ENCODE measurements at places on chromosomes 4 and X.

GRCh38 chr4:32219306-32220075 is 1499.3 kb downstream of the PCDH7 start:
- no peak for DNase-seq
- H3K4me1 ChIP-seq = no peaks in the 10 kb centered on the region
- H3K27me3 ChIP-seq = no peaks in the 10 kb centered on the region
- no peaks in the 10 kb centered on the region for H3K36me3 ChIP-seq

DNA sequence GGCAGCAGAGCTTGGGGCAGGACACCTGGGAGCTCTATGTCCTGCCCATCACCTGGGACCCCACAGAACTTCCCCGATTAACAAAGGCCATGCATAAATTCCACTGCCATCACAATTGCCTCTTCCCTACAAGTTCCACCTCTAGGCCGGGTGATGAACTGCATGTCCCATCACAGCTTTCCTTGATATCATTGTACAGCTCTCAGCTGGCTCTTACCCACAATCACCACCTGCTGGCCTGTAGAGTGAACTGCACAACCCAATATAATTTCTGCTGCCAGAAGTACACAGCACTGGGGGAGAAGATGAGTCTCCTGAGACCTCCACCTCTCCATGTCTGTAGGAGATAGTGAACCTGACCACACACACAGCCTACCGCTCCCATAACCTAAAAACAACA is 285.0 kb upstream of the AADAT start:
- H3K27ac ChIP-seq = no peak overlapping the region
- H3K4me1 ChIP-seq = no peaks in the 10 kb centered on the region
- peak; percentile 81 for DNase-seq
- no peaks in the 10 kb centered on the region for H3K36me3 ChIP-seq
- peaks cover 2% of the 10 kb centered on the region for H3K27me3 ChIP-seq
- no peak overlapping the region for H3K4me3 ChIP-seq

GRCh38 chr4:185625503-185625902 is 90.2 kb upstream of the PDLIM3 start:
- H3K27ac ChIP-seq = no peak overlapping the region
- H3K27me3 ChIP-seq = no peaks in the 10 kb centered on the region
- no peak overlapping the region for H3K4me3 ChIP-seq
- H3K36me3 ChIP-seq = no peaks in the 10 kb centered on the region
- DNase-seq = no peak

GRCh38 chr4:4641661-4642495 is 100.0 kb upstream of the STX18 start:
- H3K27me3 ChIP-seq = no peaks in the 10 kb centered on the region
- peak; percentile 72 for DNase-seq
- no peaks in the 10 kb centered on the region for H3K36me3 ChIP-seq
- H3K4me3 ChIP-seq = no peak overlapping the region
- H3K4me1 ChIP-seq = peaks cover 9% of the 10 kb centered on the region
- peak overlapping the region; percentile 80 for H3K27ac ChIP-seq

DNA sequence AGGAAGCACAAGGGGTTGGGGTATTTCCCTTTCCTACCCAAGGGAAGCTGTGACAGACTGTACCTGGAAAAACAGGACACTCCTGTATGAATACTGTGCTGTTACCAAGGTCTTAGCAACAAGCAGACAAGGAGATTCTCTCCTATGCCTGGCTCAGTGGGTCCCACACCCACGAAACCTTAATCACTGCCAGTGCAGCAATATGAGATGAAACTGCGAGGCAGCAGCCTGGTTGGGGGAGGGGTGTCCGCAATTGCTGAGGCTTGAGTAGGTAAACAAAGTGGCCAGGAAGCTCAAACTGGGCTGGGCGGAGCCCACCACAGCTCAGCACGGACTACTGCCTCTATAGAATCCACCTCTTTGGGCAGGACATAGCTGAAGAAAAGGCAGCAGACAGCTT is 197.7 kb downstream of the INPP4B start:
- H3K27ac ChIP-seq = no peak overlapping the region
- no peaks in the 10 kb centered on the region for H3K36me3 ChIP-seq
- no peak overlapping the region for H3K4me3 ChIP-seq
- H3K4me1 ChIP-seq = no peaks in the 10 kb centered on the region
- no peak for DNase-seq
- H3K27me3 ChIP-seq = no peaks in the 10 kb centered on the region

- no peak overlapping the region for H3K4me3 ChIP-seq
- no peaks in the 10 kb centered on the region for H3K4me1 ChIP-seq
- no peaks in the 10 kb centered on the region for H3K27me3 ChIP-seq
These were observed 367.0 kb downstream of the BCOR start for GRCh38 chrX:39730662-39731329.
